RWPE2 (cell line): ENCODE measurements at places on chromosomes 2 and 18.

DNA sequence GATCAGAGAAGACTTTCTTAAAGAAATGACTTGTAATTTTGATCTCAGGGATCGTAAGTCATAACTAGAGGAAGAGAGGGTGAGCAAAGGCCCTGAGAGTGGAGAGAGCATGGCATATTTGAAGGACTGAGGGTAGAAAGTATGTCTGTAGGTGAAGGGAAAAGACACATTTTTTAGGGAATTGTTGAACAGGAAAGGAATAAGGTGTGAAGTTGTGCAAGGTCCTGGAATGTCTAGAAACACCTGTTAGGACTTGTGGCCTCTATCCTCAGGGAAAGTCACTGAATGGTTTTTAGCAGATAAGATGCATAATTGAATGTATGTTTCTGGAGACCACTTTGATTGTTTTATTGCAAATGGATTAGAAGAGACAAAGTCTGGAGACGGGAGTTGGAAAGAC lies 62.5 kb upstream of the ACTR3 start:
- no peaks in the 10 kb centered on the region for H3K27me3 ChIP-seq
- H3K4me3 ChIP-seq = no peak overlapping the region
- no peak overlapping the region for H3K27ac ChIP-seq
- H3K36me3 ChIP-seq = no peaks in the 10 kb centered on the region
- H3K4me1 ChIP-seq = no peaks in the 10 kb centered on the region

- peaks cover 16% of the 10 kb centered on the region for H3K4me1 ChIP-seq
- H3K27ac ChIP-seq = no peak overlapping the region
- H3K4me3 ChIP-seq = no peak overlapping the region
- H3K27me3 ChIP-seq = no peaks in the 10 kb centered on the region
- no peaks in the 10 kb centered on the region for H3K36me3 ChIP-seq
These were observed 5.8 kb upstream of the MRPL33 start for GRCh38 chr2:27765621-27766286.

DNA sequence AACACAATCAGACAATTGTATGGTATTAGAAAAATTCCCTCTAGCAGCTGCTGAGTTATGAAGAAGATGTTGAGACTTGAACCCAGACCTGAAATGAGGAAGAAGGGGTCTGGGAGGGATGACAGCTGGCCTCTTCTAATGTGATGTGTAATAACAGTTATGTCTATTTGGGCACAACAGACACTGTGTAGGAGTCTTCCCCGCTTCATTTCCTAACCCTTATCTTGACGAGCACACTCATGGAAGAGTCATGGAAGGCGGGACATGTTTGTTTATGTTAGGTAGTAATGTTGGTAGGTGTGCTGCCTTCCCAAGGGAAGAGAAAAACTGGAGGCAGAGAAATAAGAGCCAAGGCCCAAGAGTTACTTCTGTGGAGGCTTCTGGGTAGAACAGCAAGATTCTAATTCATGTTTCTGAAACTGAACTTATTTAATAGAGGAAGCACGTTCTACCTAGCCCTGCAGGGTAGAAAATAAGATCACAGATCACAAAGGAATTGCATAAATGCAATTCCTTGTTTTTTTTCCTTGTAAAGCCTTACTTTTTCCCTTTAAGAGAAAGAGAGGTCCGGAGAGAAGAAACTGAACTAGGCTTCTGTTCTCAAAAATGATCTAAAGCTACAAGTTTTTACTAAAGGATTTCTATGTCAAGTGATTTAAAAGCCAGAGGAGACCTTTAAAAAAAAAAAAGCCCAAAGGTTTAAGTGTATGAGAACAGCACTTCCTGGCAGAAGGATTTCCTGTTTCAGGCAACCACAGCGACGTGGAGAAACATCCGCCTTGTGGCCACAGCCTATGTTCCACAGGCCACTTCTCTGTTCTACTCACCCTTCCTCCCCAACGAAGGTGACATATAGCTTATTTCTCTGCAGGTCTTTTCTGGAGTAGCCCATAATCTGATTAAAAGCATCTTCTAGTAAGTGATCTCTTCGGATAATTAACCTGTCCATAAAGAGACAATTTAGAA lies 68.5 kb upstream of the STK17B start:
- peak overlapping the region; percentile 83 for H3K27ac ChIP-seq
- H3K4me1 ChIP-seq = peaks cover 22% of the 10 kb centered on the region
- no peak overlapping the region for H3K4me3 ChIP-seq
- H3K36me3 ChIP-seq = no peaks in the 10 kb centered on the region
- no peak for DNase-seq

DNA sequence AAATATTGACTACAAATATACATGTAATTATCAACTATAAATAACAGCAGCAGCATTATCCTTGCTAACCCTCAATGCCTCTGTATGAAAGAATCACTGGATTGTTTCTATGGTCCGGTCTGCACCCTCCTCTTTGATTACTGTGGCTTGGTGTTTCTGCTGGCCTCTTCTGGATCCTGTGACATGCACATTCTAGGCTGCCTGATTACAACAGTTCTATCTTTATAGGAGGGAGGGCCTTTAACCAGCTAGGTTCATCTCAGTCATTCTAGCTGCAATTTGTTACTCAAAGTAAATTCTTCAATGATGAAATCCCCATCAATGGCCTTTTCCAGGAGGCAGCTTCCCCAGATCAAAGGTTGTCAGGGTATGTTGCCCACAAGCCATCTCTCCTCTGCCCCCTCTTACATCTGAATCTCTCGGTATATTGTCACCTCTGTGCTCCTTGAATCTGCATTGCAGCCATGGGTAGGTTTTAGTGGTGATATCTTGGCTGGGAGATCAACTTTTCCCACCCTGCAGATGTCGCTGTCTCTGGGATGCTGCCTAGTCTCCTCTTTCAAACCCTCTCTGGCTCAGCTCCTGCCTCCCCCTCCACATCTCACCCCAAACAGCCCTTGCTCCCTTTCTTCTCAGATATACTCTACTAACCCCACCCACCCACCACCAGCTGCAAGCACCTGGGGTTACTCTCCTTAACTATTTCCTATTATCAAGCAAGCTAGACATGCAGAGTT lies 106.2 kb upstream of the BZW1 start:
- no peak overlapping the region for H3K27ac ChIP-seq
- no peak overlapping the region for H3K4me3 ChIP-seq
- H3K4me1 ChIP-seq = no peaks in the 10 kb centered on the region
- no peak for DNase-seq
- H3K36me3 ChIP-seq = no peaks in the 10 kb centered on the region
- no peaks in the 10 kb centered on the region for H3K27me3 ChIP-seq

DNA sequence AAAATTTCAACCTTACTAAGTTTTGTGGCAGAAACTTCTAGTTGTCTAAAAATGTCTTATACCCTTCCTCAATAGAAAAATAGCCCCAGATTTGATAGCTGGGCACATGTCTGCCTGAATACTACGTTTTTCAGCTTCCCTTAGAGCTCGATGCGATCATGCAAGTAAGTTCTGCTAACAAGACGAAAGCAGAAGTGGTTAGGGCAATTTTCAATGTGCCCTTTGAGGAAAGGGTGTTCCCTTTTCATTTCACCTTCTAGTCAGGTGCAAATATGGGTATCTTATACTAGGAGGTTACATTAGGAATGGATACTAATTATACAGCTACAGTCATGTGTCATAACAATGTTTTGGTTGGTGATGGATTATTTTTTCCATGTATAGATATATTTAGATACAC lies 1572.1 kb upstream of the LRRTM1 start:
- DNase-seq = no peak
- H3K36me3 ChIP-seq = no peaks in the 10 kb centered on the region
- H3K4me1 ChIP-seq = no peaks in the 10 kb centered on the region
- H3K4me3 ChIP-seq = no peak overlapping the region
- H3K27me3 ChIP-seq = no peaks in the 10 kb centered on the region

DNA sequence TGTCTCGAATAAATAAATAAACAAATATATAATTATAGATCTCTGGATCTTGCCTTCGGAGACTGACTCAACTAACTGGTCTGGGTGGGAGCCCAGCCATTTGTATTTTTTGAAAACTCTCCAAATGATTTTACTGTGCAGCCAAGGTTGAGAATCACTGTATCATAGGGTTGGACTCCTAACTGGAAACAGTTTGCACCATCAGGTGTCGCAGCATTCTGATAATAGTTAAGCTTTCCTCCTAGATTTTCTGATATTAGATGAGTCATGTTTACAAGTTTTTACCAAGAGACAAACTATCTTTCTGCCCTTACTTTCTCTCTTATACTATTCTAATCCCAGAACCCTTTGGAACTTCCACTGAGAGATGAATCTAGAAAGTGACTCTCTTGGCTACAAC lies 16.8 kb downstream of the IL37 start:
- no peak for DNase-seq
- H3K4me1 ChIP-seq = no peaks in the 10 kb centered on the region
- H3K36me3 ChIP-seq = no peaks in the 10 kb centered on the region

DNA sequence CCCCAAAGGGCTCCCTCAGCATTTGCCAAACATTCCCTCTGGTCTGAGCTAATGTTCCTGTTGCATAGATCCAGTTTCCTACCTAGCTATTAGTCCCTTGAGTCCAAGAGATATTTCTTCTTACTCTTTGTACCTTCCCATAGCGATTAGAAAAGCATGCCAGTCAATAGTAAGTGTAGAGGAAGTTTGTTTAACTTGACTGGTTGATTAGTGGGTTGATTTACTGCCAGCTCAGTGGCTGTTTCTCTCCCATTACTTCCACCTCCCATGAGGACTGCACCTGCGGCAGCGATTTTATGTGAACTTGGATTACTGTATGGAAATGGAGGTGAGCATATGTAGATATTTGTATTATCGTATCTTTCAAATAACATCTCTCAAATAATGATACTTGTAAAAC lies 1748.4 kb upstream of the CELF4 start:
- H3K27ac ChIP-seq = no peak overlapping the region
- no peak for DNase-seq
- no peaks in the 10 kb centered on the region for H3K27me3 ChIP-seq
- no peaks in the 10 kb centered on the region for H3K36me3 ChIP-seq
- H3K4me3 ChIP-seq = no peak overlapping the region

DNA sequence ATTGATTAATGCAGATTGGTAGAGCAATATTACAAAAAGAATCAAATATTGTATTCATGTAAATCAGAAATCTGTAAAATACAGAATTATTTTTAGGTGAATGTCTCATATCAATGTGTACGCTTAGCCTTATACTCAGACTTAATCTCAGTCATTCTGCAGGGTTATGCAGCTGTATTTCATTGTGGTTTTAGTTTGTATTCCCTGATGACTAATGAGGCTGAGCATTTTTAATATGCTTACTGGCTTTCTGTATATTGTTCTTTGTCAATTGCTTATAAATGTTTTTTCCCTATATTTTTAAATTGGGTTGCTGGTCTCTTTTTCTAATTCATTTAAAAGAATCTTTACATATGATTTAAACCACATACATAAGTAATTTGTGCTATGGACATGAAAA lies 50.1 kb downstream of the CDH19 start:
- H3K36me3 ChIP-seq = no peaks in the 10 kb centered on the region
- no peaks in the 10 kb centered on the region for H3K27me3 ChIP-seq
- H3K4me1 ChIP-seq = peaks cover 7% of the 10 kb centered on the region

- H3K27me3 ChIP-seq = no peaks in the 10 kb centered on the region
- H3K4me1 ChIP-seq = no peaks in the 10 kb centered on the region
- DNase-seq = no peak
- H3K4me3 ChIP-seq = no peak overlapping the region
These were observed 6.1 kb upstream of the SERPINB8 start for GRCh38 chr18:63963615-63964256.

DNA sequence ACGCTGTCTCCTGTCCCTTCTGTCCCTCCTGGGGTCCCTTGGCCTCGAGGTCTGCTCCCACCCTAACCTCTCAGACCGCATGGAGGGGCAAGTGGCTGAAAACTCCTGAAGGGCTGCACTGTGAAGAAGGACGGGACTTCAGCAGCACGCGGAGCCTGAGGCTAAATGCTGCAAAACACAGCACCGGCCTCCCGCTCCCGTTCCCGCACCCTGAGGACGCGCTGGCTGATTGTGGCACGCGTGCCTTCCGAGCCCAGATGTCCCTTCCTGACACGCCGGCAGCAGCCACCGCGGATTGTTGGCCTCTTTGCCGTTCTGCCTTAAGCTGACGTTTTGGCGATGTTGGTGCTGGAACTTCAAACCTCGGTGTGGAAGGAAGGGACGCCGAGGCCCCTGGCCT lies 125.9 kb upstream of the CTDP1 start:
- H3K4me3 ChIP-seq = no peak overlapping the region
- no peaks in the 10 kb centered on the region for H3K27me3 ChIP-seq
- H3K36me3 ChIP-seq = no peaks in the 10 kb centered on the region

GRCh38 chr2:159803235-159803962 lies 5.4 kb upstream of the CD302 start:
- no peaks in the 10 kb centered on the region for H3K27me3 ChIP-seq
- no peak overlapping the region for H3K4me3 ChIP-seq
- H3K4me1 ChIP-seq = no peaks in the 10 kb centered on the region
- H3K27ac ChIP-seq = no peak overlapping the region
- no peak for DNase-seq
- H3K36me3 ChIP-seq = no peaks in the 10 kb centered on the region

DNA sequence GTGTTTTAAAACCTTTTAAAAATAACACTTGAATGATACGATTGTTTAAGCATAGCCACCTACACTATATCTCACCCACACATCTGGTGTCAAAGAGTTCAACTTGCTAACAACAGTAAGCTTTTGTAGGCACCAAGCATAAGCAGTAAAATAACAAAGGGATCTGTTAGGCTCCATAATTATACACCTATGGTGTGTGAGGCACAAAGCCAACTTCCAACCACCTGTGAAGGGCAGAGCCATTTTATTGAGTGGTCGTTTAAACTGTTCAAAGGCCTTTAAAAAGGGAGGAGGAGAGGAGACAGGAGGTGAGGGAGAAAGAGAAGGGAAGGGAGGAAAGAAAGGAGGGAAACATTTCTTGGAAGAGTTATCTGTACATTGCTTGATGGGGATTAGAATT lies 27.9 kb downstream of the NEMP2 start:
- H3K4me1 ChIP-seq = no peaks in the 10 kb centered on the region
- no peak overlapping the region for H3K27ac ChIP-seq
- H3K27me3 ChIP-seq = no peaks in the 10 kb centered on the region
- H3K4me3 ChIP-seq = no peak overlapping the region
- peaks cover 25% of the 10 kb centered on the region for H3K36me3 ChIP-seq

DNA sequence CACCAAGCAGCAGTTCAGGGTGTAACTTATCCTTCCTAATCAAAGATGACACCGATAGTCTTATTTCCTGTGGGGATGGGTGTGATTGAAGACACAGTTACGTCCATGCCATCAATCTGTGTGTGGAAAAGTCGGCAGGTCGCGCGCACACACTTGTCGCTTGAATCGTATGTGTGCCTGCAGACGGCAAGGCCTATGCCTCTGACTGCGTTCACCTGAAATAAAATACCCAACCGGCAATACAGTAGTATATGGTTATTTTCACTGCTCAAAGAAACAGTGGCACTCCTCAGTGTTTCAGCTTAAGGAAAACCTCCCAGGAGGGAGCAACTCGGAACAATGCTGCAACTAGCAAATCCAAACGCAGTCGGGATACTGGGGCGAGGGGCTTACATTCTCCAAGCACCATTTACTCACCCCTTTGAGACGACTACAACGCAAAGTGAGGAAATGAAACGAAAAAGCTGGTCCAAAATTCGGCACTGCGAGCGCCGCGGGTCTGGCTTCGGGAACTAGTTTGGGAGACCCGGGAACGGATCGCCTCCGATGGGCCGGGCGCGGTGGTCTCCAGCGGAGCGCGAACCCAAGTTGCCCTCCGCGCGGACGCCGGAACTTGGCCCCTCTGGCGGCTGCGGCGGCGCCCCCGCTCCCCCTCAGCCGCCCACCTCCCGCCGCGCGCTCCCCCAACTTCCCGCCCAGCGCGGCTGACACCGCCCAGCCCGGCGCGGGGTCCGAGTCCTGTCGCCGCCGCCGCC lies 675 bp downstream of the PRKD3 start:
- DNase-seq = no peak
- peaks cover 21% of the 10 kb centered on the region for H3K4me1 ChIP-seq
- no peaks in the 10 kb centered on the region for H3K27me3 ChIP-seq
- peaks cover 18% of the 10 kb centered on the region for H3K36me3 ChIP-seq
- H3K27ac ChIP-seq = peak overlapping the region; percentile 52
